ENCODE measurements at places on chromosomes 13 and 19.
A peak's percentile ranks its signal among the peaks of the same experiment; 100 is the strongest.

GRCh38 chr19:18737337-18737953, 53.7 kb downstream of the COMP start:
- H3K4me3 ChIP-seq: no peak overlapping the region
- DNase-seq: no peak
- H3K4me1 ChIP-seq: peaks cover 7% of the 10 kb centered on the region
- H3K27me3 ChIP-seq: no peaks in the 10 kb centered on the region

DNA sequence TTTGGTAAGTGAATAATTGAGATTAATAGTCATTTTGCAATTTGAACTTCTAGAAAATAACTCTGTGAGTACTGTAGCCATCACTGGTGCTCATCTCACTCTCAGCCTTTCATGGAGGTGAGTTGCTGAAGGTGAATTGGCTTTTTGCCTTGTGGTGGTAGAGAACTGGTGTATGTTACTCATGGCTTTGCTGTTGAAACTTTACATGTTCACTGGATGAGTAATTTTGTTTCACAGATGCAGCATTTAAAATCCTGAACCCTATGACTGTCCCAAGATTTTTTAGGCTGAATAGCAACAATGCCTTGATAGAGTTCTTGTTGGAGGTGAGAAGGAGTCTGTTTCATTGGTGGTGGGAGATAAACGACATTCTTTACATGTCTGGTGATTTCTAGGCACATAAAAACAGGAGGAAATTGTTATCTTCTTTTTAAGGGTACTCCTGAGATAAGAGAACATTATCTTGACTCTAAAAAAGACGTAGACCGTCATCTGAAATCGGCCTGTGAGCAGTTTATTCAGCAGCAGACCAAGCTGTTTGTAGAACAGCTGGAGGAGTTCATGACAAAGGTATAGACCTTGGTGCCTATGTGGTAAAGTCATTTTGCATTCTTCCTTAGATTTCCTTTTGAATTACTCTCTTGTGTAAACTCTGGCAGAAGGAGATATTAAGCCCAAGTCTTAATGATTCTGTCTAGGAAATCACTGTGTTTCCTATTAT, 53.9 kb downstream of the COG3 start:
- peaks cover 33% of the 10 kb centered on the region for H3K4me1 ChIP-seq
- H3K36me3 ChIP-seq: peaks cover 40% of the 10 kb centered on the region
- no peak for DNase-seq
- H3K27me3 ChIP-seq: no peaks in the 10 kb centered on the region

DNA sequence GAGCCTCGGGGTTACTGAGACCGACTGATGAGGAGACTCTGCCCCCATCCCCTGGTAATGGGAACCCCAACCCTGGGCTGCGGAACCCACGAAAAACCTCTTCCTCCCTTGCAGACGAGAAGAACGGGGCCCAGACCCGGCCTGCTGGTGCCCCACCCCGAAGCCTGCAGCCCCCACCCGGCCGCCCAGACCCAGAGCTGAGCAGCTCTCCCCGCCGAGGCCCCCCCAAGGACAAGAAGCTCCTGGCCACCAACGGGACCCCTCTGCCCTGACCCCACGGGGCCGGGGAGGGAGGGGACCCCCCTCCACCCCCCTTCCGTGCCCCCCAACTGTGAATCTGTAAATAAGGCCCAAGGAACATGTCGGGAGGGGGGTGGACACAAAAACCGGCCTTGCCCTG, 13.3 kb downstream of the TMEM150B start:
- no peaks in the 10 kb centered on the region for H3K36me3 ChIP-seq
- H3K4me3 ChIP-seq: no peak overlapping the region
- no peak overlapping the region for H3K27ac ChIP-seq
- no peaks in the 10 kb centered on the region for H3K27me3 ChIP-seq

GRCh38 chr13:97540696-97541095, 106.7 kb downstream of the RAP2A start:
- no peak overlapping the region for H3K27ac ChIP-seq
- no peak overlapping the region for H3K4me3 ChIP-seq
- H3K27me3 ChIP-seq: no peaks in the 10 kb centered on the region

- peak; percentile 74 for DNase-seq
- peak overlapping the region; percentile 98 for H3K27ac ChIP-seq
- H3K4me1 ChIP-seq: peaks cover 49% of the 10 kb centered on the region
- peak overlapping the region; percentile 91 for H3K4me3 ChIP-seq
- H3K27me3 ChIP-seq: no peaks in the 10 kb centered on the region
These were observed 2.5 kb downstream of the LDLR start for GRCh38 chr19:11091703-11092153.
